Stimulated activated CD8-positive, alpha-beta memory T cell treated with anti-CD3 and anti-CD28 coated beads, Interleukin-15, amount 100 ng/mL, for 24 hours (primary cell): ENCODE measurements at places on chromosomes 4 and X.

DNA sequence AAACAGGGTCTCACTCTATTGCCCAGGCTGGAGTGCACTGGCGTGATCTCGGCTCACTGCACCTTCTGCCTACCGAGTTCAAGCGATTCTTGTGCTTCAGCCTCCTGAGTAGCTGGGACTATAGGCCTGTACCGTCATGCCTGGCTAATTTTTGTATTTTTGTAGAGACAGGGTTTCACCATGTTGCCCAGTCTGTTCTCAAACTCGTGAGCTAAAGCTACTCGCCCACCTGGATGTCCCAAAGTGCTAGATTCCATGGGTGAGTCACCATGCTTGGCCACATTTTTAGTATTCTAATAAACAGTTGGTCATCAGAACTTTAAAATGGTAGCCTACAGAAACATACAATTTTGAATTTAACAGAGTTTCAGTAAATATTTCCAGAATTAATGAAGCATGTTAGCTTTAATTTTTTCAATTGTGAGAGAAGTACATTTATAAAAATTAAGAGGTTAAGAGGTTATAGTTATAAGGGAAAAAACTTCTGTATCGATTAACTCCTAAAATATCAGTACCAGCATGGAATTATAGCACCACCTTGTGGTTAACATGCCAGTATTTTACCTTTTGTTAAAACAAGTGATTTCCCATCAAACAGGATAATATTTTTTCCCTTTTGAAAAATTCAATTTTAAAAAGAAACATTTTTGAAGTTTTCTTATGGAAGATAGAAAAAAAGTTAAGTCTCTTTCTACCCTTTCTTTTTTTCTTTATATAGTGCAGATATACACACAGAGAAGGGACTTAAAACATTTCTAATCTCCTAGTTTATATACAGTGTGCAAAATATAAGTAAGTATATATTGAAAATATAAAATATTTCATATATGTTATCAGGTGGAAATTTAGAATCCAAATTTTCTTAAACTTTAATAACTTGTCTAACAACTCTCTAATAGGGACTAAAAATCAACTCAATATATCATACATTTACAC, 35.4 kb downstream of the CEP44 start:
- DNase-seq, result no peak

DNA sequence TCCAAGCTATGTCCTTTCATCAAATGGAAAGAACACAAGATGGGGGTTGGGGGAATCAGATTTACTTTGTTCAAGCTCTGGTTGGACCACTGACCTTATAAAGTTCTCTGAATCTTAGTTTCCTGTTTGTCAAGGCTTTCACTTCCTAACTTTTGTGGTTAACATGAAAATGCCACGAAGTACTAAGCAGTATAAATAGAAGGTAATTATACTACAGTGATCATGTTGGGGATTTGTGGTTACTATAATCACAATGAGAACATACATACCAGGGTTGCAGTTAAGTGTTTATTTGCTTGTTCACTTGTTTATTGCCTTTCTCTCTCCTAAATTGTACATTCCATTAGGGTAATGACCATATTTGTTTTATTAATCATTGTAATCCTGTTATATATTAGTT, 53.2 kb downstream of the SPRY1 start:
- no peak for DNase-seq

GRCh38 chr4:4507923-4508322, 33.9 kb downstream of the STX18 start:
- no peak for DNase-seq

- no peak for DNase-seq
Measured at GRCh38 chr4:49032440-49033161, 46.5 kb downstream of the CWH43 start.

- DNase-seq, result no peak
Measured at GRCh38 chr4:36332782-36333131, 51.3 kb downstream of the DTHD1 start.

DNA sequence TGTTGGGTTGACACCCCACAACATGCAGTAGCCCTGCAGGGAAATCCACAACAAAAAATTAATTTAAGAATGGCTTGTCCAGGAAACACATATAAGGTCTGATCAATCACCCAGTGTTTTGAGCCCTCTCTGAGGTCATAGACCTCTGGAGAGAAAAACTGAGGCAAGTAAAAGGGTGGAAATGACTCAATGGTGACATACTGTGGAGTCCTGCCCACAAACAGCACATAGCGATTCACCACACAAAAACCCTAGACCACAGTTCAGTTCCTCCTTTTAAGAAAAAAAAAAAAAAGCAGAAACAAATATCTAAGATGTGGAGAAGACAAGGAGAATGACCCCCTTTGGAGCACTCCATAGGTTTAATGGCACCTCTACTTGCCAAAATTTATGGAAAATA, 2691.0 kb downstream of the PCDH7 start:
- DNase-seq, result no peak

GRCh38 chrX:149248073-149248625, 257.0 kb downstream of the IDS start:
- no peak for DNase-seq

- no peak for DNase-seq
Measured at GRCh38 chrX:148448686-148449085, 51.7 kb upstream of the AFF2 start.

DNA sequence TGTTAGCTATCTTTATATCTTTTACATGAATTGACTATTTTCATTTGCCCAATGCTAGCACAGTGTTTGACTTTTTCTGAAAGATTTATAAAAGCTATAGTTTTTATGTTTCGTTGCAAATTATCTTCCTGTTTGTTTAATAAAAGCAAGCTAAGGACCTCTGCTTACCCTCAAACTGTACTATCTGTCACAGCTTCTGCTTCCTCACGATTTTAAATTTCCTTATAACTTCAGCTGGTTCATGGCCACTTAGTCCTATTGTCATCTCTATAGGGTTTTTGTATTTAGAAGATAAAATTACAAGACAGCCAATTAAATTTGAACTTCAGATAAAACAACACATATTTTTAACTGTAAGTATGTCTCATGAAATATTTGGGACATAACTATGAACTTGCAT, 494.0 kb downstream of the PDGFC start:
- DNase-seq, result no peak

DNA sequence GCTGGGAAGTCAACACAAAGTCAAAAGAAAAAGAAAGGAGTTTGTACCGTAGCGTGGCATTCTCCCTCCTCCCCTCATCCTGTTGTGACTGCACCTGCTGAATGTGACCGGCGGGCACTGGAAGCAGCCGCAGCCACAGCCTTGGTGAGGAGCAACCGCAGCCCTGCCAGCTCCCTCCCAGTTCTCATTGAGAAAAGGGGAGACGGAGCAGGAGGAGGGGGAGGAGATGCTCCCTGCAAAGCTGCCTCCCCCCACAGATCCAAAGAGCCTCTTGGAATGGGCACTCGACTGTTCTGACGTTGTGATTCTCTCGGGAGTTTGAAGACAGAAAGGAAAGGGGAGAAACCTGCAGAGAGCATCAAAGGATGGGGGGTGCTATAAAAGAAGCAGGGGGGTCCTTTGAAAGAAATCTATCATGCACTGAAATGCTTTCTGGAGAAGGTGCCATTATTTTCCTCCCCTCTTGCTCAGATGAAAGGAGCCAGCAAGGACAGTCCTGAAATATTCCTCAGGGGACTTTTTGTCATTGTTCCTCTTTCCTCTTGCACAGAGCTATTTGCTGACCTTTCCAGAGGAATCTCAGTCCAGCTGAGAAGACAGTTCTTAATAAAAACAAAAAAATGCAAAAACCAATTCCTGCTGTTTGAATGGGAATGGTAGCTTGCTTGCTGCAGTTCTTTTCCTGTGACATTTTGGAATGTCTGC, 429.7 kb downstream of the MAPK10 start:
- no peak for DNase-seq

GRCh38 chr4:107740950-107741701, 21.1 kb upstream of the PAPSS1 start:
- DNase-seq, result no peak
